ENCODE measurements at places on chromosomes 1 and 21. TPM values are rescaled to one million over a fixed set of nuclear protein-coding genes. Genes with fewer than 3 reads are reported as not detected.

The S100A5 gene
- total RNA-seq = not detected

The ITLN1 gene
- 0.45 TPM for total RNA-seq

The CASQ1 gene
- total RNA-seq = 1.3 TPM

The LIPI gene
- total RNA-seq = not detected

The LCE1F gene
- not detected for total RNA-seq

The OR2AK2 gene
- total RNA-seq = 3.0 TPM

The ILDR2 gene
- total RNA-seq = 72.6 TPM

The MAP1LC3C gene
- 1.00 TPM for total RNA-seq

The RLF gene
- 60.9 TPM for total RNA-seq

The KRTAP19-1 gene
- not detected for total RNA-seq

The SPATA1 gene
- total RNA-seq = 2.0 TPM

The ZZZ3 gene
- total RNA-seq = 115 TPM

The ZMYM1 gene
- 32.1 TPM for total RNA-seq

The OBSCN gene
- total RNA-seq = 52.9 TPM

The FCRL5 gene
- not detected for total RNA-seq

The TNFRSF14 gene
- total RNA-seq = 2.4 TPM

The KRTAP13-1 gene
- total RNA-seq = not detected

The PLA2G5 gene
- not detected for total RNA-seq

The NEGR1 gene
- 28.7 TPM for total RNA-seq

The CR2 gene
- not detected for total RNA-seq

The MYOM3 gene
- 0.09 TPM for total RNA-seq

The XCL1 gene
- total RNA-seq = not detected

The ZYG11B gene
- 91.0 TPM for total RNA-seq

The NR0B2 gene
- total RNA-seq = not detected

The AVPR1B gene
- total RNA-seq = not detected

The KMO gene
- not detected for total RNA-seq

The KCNQ4 gene
- 2.0 TPM for total RNA-seq

The TIE1 gene
- total RNA-seq = 10.6 TPM

The RXFP4 gene
- total RNA-seq = not detected

The PRXL2B gene
- total RNA-seq = 12.1 TPM

The COL9A2 gene
- total RNA-seq = 8.3 TPM

The CRB1 gene
- total RNA-seq = 22.8 TPM

The BRDT gene
- total RNA-seq = not detected

The IL19 gene
- not detected for total RNA-seq

The OR2G6 gene
- under 0.01 TPM for total RNA-seq

The PLEKHG5 gene
- total RNA-seq = 13.5 TPM

The PLPPR4 gene
- 27.3 TPM for total RNA-seq

The LINGO4 gene
- not detected for total RNA-seq
